ENCODE measurements at places on chromosomes 7 and 10.

GRCh38 chr7:85274454-85274853, 87.6 kb upstream of the SEMA3D start:
- no peak for DNase-seq

- no peak for DNase-seq
Observed at GRCh38 chr10:12629767-12630165, 280.4 kb downstream of the CAMK1D start.

- DNase-seq, result no peak
Observed at GRCh38 chr10:58013406-58013805, 254.3 kb downstream of the IPMK start.

DNA sequence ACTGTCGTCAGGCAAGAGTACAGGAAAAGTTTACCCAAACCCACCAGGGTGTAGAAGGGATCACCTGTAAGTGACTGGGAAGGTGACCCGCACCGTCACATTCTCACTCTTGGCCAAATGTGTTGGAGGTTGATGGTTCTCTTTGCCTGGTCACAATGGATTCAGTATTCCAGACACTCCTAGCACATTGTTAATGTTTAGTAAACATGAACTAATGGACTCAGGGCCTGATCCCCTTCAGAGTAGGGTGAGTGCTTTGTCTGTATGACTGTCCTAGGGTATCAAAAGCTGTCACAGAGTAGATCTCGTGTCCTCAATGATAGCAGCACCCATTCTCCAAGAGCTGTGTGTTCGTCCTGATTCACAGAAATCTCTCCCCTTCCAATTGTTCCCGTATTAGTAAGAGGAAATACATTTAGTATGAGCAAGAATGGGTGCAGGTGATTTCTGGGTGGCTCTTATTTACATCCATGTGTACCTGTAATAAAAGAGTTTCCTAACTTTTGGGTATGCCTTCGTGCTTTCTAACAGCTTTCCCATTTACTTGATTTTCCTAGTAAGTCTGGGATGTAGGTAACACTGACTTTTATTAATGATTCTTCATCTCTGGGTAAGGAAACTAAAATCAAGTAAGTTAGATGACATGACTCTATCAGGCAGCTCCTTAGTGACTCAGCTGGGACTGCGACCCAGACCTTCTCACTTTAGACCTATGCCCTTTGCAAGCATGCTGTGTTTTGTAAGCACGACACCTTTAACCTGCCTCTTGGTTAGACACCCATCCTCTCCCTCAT, 4.7 kb downstream of the EEPD1 start:
- DNase-seq, result no peak

DNA sequence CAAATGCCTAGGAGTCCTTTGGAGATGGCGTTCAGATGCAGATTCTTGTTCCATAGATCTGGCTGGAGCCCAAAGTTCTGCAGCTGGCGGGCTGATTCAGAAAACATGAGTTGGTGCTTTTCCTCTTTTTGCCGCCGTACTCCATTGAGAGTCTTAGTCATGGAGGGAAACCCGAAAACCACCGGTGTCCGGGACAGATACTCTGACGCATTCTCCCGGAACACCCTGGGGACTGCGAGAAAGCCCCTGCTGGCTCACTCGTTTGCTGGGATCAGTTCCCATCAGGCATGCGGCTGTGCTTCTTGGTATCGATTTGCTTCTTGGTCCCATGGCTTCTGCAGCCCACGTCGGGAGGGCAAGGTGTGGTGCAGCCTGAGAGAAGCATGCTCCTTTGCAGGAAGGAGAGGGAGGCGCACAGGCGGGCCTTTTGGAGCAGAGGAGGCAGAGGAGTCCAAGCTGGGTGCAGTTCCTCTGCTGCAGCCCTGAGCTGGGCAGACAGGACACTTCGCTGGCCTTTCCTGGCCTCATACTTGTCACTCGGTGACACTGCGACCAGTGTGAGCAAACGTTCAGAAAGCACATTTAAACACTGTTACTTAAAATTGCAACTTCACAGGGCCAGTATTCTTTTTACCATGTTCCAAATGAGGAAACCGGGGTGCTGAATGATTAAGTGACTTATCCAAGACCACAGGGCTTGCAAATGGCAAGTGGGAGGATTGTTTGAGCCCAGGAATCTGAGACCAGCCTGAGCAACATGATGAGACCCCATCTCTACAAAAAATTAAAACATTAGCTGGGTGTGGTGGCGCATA, 30.6 kb upstream of the PFKFB3 start:
- DNase-seq, result no peak

- no peak for DNase-seq
Observed at GRCh38 chr7:39676346-39676745, 53.0 kb downstream of the RALA start.

- DNase-seq, result no peak
Observed at GRCh38 chr10:24533981-24534380, 189.7 kb downstream of the ARHGAP21 start.
